ENCODE measurements at places on chromosomes 1 and 21.

DNA sequence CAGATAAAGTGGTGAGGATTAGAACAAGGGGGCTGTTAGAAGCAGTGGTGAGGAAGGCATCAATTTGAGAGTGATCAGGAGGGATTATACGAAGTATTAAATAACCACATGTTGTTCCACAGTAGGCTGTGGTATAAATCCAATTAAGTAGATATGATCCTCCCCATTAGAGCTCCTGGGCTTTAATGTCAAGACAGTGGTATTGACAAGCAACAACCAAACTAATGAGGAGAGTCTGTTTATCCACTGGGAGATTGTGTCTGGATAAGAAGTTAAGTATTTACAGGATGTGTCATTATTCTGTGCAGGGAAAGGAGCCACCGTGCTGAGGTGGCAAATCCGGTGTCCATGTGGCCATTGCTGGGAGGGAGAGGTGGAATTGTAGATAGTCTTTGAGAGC lies 5.8 kb downstream of the ACTN2 start:
- DNase-seq: no peak

- no peak for DNase-seq
Measured at GRCh38 chr1:202439308-202439707, 90.8 kb downstream of the PPP1R12B start.

GRCh38 chr1:1420654-1421141 lies 378 bp downstream of the ANKRD65 start:
- no peak for DNase-seq

- no peak for DNase-seq
Measured at GRCh38 chr1:26476958-26477357, 4.7 kb downstream of the HMGN2 start.

DNA sequence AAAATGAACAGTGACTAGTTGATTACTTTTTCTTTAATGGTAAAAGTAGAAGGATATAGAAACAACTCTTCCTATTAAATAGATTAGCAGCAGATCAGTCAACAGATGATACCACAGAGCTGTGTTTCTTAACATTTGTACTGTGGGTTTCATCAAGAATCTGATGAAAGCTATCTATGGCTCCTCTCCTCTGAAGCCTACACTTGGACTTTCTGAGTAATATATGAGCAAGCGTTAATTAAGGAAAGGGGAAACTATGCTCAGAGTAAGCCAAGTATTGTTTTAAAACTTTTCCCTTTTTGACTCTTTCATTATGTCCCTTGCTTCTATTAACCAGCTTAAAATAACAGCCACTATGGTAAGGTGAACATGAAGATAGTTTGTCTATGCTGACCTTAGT lies 10.8 kb downstream of the ARID4B start:
- no peak for DNase-seq

DNA sequence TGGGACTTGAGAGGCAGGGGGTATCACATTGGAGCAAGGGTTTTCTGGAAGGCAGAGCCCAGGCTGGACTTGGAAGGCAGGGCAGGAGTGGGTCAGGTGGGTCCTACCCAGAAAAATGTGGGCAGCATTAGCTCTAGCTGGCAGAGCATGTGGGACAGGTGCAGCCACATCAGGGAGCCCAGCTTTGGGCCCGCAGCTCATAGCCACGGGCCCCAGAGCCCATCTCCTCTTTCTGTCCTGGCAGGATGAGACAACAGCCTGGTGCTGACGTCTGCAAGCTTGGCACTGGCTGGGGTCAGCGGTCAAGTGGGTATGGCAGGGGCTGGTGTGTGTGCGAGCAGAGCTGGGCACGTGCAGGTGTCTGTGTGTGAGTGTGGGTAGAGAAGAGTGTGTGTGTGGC lies 154.7 kb downstream of the GRIK3 start:
- DNase-seq: no peak

DNA sequence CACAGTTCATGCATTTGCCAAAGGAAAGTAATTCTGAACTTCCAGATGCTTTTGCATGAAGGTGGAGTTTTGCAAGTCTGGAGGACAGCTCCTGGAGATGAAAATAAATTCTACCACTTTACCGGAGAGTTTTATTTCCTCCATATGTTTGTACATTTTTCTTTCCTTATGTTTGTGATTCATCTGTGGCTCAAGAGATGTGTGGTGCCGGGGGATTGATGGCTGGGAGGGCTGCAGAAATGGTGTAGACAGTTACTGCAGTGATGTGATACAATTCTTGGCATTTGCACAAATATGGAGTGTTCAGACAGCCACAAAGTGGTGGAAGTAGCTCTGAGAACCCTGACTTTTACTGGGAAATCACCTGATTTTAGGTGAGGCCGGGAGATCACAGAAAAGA lies 58.5 kb upstream of the ASB17 start:
- DNase-seq: no peak

DNA sequence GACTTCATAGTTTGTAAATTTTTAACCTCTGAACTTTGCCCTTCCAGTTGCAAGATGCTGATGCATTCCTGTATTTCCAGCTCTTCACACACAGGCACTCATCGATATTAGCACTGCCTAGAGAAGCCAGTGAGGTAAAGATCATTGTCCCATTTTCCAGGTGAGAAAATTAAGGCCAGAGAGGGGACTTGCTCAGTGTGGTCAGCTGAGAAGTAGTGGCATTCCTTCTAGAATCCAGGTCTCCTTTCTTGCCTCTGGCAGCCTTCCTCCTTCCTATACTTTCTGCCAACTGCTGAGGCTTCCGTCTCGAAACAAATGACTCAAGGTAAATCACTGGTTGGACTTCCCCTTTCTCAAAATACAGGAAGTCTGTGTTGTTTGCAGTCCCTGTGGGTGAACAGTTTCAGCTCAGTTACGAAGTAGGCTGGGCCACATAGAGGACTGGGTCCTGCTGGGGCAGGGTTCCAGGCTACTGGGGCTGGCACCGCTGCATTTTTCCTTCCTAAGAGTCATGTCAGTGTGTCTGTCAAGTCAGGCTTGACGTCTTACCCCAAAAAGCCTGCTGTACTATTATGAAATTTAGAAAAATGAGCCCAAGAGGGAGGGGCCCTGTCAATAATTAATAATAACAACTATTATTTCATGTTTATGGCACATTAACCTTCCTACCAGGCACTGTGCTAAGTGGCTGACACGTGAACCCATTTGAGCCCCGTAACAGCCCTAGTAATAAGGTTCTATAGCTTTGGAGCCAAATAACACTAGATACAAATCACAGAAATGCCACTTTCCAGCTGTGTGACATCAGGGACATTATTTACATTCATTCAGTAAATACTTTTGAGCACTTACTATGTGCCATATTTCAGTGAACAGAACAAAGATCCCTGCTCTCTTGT lies 16.6 kb upstream of the RNF19B start:
- peak; percentile 79 for DNase-seq

- no peak for DNase-seq
Measured at GRCh38 chr1:171112119-171112518, 21.4 kb downstream of the FMO3 start.

DNA sequence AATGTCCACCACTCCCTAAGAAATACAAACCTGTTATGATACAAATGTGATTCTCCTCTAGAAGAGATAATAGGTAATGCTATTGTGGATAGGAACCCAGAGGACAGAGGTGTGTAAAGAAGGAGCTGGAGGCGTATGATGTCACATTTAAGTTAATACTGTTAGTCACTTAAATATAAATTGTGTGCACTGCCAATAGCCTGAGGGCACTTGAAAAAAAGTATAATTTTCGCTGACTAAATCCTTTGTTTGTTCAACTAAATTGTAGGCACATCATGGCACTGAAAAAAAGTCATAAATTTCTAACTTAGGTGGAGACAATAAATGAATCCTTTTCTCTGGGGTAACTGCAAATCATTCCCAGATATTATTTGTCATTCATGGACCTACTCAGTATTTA lies 4.4 kb downstream of the RCSD1 start:
- no peak for DNase-seq

DNA sequence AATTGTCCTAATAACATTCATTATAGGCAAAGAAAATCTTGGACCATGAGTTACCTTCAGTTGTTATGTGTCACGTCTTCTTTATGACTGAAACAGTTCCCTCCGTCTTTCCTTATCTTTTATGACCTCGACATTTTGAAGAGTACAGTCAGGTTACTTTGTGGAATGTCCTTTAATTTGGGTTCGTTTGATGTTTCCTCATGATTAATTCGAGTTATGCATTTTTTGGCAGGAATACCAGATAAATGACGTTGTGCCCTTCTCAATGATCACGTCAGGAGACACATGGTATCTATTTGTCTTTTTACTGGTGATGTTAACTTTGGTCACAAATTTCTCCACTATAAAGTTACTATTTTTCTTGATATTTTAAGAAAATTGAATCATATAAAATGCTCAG lies 17.3 kb upstream of the KLF17 start:
- no peak for DNase-seq

GRCh38 chr1:228340686-228341449 lies 65.8 kb downstream of the TRIM11 start:
- peak; percentile 73 for DNase-seq

DNA sequence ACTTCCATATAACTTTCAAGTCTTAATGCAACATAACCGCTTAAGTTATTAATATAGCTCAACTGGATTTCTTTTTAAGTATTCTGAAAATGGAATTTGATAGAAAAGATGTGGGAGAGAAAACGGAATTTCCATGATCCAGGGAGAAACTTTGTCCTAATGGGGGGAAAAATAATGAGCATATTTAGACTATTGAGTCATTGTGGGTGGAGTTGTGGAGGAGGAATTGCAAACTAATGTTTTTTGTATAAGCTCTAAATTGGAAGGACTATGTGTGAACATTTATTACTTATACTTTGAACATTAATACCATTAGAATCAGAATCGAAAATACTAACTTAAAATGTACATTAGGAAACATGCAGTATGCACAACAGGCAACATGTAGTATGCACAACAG lies 159.9 kb upstream of the NEGR1 start:
- DNase-seq: no peak

DNA sequence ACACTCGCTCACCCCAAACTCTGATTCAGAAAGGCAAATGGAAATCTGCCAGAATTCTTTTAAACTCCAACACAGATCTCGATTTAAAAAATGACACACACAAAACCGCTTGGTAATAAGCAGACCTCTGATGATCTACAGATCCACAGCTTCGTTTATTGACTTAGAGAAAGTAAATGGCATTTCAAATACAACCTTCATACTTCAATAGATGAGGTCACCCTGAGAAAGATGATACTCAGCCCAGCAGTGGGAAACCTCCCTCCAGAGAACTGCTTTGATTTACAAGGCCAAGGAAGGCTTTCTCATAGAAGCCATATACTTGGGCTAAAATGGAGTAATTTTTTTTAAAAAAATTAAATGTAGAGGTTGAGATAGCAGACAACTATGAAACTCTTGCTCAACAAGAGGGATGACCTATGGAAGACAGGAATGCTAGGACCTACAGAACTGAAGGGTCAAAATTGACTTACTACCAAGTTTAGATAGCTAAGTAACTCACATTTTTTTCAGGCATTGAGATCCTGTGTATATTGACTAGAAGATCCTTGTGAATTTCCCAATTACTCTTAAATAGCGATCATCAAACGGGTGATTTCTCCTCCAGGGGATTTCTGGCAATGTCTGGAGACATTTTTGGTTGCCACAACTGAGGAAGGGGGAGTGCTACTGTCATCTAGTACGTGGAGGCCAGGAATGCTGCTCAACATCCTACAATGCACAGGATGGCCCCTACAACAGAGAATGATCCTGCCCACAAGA lies 143.9 kb downstream of the CLIC6 start:
- no peak for DNase-seq

DNA sequence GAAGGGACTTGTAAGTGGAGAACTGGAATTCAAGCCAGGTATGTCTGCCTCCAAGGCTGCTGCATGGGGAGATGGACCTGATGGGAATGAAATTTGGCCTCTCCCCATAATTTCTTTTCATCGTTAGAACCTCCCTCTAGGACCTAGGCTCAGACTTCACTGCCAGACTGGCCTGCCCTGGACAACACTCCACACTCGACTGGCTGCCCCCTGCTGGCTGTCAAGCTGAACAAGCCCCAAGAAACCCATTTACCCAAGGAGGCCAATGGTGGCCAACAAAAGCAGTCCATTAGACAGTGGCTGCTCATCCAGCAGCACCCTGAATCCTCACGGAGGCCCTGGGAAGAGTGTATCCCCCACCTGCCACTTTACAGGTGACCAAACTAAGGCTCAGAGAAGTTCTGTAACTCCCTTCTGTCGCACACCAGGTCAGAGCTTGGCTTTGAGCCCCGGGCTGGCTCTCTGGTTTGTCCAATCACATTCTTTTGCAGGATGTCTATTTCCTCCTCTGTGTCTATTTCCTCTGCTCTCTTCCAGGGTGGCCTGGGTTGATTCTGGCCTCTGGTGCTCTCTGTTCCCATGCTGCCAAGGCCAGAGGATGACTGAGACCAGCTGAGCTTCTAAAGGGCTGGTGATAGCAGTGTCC lies 3.8 kb downstream of the RNF186 start:
- DNase-seq: peak; percentile 49

- no peak for DNase-seq
Measured at GRCh38 chr1:245370175-245370825, 215.5 kb downstream of the KIF26B start.

GRCh38 chr1:21779613-21780521 lies 3.1 kb downstream of the USP48 start:
- no peak for DNase-seq

GRCh38 chr1:118486199-118486598 lies 301.2 kb upstream of the SPAG17 start:
- no peak for DNase-seq

- no peak for DNase-seq
Measured at GRCh38 chr21:31524140-31524539, 135.4 kb upstream of the SOD1 start.

DNA sequence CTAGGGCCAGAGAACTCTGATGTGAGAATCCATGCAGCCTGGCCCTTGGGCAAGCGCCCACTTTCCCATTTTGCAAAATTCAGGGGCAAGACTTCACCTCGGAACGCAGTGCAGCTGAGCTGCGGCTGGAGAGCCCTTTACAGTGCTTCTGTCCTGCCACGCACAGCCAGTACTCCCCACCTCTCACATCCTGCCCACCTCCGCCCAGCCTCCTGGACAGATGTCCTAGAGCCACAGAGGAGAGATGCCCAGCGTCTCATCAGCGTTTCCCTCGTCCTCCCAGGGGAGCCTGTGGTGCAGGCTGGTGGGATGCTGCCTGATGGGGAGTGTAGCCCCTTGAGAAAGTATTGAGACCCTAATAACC lies 29.6 kb downstream of the RUNX3 start:
- no peak for DNase-seq

DNA sequence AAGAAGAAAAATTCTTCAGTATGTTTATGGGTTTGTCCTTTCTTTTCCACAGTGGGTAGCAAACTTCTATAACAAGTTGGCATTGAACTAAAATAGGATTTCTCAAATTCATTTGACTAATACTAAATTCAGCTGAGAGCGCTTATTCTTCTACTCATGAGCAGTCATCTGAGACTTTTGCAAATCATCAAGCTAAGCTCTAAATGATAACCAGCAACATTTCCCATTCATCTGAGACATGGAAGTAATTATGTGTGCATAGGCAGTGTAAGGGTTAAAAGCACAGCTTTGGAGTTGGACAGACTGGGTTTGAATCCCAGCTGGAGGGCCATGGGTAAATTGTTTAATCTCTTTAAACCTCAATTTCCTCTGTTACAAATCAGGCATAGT lies 18.3 kb upstream of the CNR2 start:
- no peak for DNase-seq

- DNase-seq: no peak
Measured at GRCh38 chr1:78911956-78912880, 94.3 kb downstream of the ADGRL4 start.

All from Calu3 (cell line).